Upper lobe of left lung (tissue), 6 donors: ENCODE measurements at places on chromosomes 11 and 22. TPM values are rescaled to one million over a fixed set of nuclear protein-coding genes. Genes with fewer than 3 reads are reported as not detected.

DNA sequence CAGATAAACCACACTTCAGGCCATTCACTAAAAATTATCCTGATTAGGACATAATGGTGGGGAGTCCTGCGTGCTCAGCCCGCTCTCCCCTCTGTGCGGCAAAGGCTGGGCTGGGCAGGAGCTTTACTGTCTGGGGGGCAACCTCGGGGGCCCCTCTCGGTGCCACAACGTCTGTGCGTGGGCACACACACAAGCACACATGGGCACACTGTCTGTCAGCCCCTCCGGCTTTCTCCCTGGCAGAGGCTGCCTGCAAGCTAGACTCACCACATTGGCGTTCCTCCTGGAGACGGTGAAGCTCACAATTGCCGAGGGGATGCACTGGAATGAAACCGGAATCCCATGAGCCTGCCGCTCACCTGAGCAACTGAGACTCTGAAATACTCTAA, 5.2 kb downstream of the MLC1 start:
- H3K27ac ChIP-seq, result no peak overlapping the region
- H3K27me3 ChIP-seq, result no peaks in the 10 kb centered on the region
- no peaks in the 10 kb centered on the region for H3K36me3 ChIP-seq
- H3K4me3 ChIP-seq, result no peak overlapping the region

SCGB1A1 gene
- total RNA-seq, result 85.4 TPM

- DNase-seq, result no peak
- H3K4me3 ChIP-seq, result peak overlapping the region; percentile 58
- no peaks in the 10 kb centered on the region for H3K27me3 ChIP-seq
- H3K27ac ChIP-seq, result peak overlapping the region; percentile 89
- H3K4me1 ChIP-seq, result peaks cover 64% of the 10 kb centered on the region
Measured at GRCh38 chr22:37803639-37804351, 3.9 kb upstream of the GCAT start.

- DNase-seq, result no peak
- H3K27me3 ChIP-seq, result no peaks in the 10 kb centered on the region
- H3K27ac ChIP-seq, result no peak within 1 kb of the TSS
- H3K36me3 ChIP-seq, result no peaks in the 10 kb centered on the region
- no peaks in the 10 kb centered on the region for H3K4me1 ChIP-seq
- H3K4me3 ChIP-seq, result no peak within 1 kb of the TSS
Measured at GRCh38 chr11:6862961-6863360, at the start of gene OR10A2. OR10A2 (plus strand) TSS chr11:6863057; CDS start chr11:6869755, 6,698 bp downstream.

UBQLNL gene
- total RNA-seq, result 0.26 TPM

APOL5 gene
- total RNA-seq, result not detected

- peaks cover 48% of the 10 kb centered on the region for H3K4me1 ChIP-seq
- H3K36me3 ChIP-seq, result no peaks in the 10 kb centered on the region
- DNase-seq, result no peak
- H3K4me3 ChIP-seq, result no peak overlapping the region
- H3K27ac ChIP-seq, result peak overlapping the region; percentile 59
Measured at GRCh38 chr11:130164221-130164570, 4.6 kb downstream of the ST14 start.

BTBD18 gene
- total RNA-seq, result not detected

DNA sequence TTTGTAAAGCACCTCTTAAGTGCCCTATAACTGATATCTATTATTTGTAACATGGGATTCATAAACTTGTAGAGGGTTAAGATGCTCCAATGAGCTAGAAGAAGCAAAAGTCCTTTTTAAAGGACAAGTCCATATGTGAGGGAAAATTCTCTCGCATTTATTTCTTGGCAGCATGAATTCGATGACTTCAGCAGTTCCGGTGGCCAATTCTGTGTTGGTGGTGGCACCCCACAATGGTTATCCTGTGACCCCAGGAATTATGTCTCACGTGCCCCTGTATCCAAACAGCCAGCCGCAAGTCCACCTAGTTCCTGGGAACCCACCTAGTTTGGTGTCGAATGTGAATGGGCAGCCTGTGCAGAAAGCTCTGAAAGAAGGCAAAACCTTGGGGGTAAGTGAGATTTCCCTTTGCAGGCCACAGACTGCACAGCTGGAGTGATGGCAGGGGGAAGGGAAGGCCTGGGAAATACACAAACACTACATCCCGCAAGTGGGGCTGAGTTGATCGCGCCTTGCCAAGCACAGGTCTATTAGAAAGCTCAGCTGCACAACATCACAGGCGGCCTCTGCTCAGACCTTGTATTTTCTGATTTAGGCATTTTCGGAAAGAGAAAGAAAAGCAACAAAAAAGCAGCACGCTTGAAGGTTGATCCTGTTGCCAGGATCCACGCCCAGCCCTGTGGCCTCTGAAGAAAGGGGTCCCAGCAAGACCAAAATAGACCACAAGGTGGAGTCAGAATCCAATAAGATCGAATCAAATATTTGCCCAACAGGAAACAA, 1.5 kb downstream of the MS4A8 start:
- no peaks in the 10 kb centered on the region for H3K4me1 ChIP-seq
- H3K36me3 ChIP-seq, result no peaks in the 10 kb centered on the region
- DNase-seq, result no peak
- no peak overlapping the region for H3K4me3 ChIP-seq

DNA sequence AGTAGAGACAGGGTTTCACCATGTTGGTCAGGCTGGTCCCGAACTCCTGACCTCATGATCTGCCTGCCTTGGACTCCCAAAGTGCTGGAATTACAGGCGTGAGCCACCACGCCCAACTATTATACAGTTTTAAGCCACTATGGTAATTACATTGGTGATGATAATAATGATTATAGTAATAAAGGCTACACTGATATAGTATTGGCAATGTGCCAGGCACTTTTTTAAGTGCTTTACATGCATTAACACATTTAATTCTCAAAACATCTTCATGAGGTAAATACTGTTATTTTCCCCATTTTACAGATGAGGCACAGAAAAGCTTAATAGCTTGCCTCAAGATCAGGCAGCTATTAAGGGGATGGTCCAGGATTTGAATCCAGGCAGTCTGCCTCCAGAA, 222.5 kb downstream of the SOX6 start:
- no peaks in the 10 kb centered on the region for H3K4me1 ChIP-seq
- no peak overlapping the region for H3K4me3 ChIP-seq
- no peaks in the 10 kb centered on the region for H3K27me3 ChIP-seq
- H3K36me3 ChIP-seq, result no peaks in the 10 kb centered on the region
- no peak for DNase-seq
- no peak overlapping the region for H3K27ac ChIP-seq

CELSR1 gene
- total RNA-seq, result 91.9 TPM

DNA sequence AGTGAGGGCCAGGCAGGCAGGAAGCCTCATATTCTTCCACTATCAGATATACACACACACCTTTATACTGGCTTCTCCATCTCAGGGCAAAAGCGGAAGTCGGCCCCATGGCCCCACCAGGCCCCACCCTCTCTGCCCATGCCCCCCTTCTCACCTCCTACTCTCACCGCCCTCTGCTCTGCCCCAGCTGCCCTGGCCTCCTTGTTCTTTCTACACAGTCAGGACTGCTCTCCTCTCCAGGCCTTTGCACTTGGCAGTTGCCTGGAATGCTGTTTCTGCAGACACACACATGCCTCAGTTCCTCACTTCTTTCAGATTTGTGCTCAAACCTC, 25.3 kb downstream of the OTOG start:
- H3K27ac ChIP-seq, result no peak overlapping the region
- H3K36me3 ChIP-seq, result no peaks in the 10 kb centered on the region
- H3K4me1 ChIP-seq, result no peaks in the 10 kb centered on the region
- H3K4me3 ChIP-seq, result no peak overlapping the region

TYR gene
- not detected for total RNA-seq

DEFB131B gene
- total RNA-seq, result not detected

KDM4D gene
- 0.57 TPM for total RNA-seq
